G401 (cell line): ENCODE measurements at places on chromosomes 2 and 18.

DNA sequence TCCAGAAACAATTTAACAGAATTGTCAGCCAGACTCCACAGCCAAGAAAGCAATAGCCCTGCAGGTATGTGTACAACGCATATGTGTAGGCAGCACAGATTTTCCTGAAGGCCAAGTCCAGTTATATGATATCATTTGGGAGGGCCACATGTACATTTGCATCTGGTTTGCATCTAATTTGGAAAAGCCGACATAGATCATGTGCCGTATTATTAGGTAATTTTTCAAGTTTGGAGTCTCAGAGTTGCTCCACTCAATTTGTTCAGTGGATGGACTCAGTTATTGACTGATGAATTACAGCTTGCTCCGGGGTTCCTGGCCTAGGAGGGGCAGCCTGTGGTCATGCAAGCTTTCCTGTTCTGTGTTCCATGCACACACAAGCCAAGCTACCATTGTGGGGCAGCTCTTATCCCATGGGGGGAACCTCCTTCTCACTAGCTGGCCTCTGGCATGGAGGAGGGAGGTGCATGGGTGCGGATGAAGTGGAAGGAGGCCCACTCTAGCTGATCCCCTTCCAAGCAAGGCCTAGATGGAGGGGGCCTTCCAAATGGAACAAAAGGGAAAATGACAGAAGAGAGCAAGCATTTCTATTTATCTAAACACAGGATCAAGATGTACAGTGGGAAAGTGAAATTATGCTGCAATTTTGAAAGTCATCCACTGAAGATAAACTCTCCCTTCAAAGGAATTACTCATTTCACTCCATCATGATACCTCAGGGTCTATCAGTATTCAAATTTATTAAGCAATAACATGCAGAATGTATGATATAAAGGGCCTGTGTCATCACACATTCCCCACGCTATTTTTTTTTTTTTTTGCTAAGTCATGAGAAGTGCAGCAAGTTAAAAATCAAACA lies 202.6 kb upstream of the SMAD2 start:
- DNase-seq, result no peak

DNA sequence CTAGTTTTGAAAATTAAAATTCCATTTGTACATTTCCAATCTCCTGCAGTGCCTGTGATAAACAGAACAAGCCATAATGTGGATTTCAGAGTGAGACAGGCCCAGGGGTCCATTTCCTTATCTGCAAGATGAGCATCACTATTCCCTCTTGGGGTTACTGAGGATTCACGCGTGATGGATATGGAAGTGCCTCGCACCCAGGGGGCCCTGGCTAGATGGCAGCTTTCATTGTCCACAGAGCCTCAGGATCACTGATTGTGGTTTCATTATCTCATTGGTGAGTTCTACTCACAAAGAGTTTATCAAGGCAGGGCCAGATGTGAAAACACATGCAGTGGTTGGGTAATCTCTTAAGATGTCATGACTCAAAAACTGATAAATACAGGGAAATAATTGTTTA lies 11.6 kb downstream of the CNGA3 start:
- DNase-seq, result no peak

DNA sequence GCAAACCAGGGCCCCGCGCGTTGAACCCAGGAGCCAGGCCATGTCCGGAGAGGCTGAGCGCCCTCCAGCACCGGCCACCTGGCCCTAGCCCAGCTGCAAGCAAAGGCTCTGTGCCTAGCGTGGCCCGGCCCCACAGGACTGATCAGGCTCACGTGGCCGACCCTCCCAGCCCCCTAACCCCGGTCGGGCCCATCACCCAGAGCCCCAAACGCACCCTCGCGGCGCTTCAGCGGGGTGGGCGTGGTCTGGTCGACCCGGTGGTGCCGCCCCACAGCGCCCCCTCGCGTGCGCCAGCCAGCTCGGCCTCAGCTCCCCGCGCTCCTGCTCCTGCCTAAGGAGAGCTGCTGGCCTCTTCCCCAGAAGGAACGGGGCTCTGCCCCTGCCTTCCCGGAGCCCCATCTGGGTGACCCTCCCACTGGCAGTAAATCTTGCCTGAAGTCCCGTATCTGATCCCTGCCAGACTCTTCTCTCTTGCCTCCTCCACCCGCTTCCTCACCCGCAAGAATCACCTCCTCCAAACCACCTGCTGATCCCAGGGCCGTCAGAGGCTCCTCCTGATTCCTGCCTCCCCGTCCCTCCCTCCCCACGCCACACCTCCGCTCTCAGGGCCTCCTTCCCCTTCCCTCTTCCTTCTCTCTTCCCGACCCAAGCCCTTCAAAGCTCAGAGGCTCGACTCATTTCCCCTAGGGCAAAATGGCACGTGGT lies 12.3 kb upstream of the TEX51 start:
- DNase-seq, result peak; percentile 9

- DNase-seq, result no peak
These were observed 950.6 kb upstream of the LRATD1 start for GRCh38 chr2:13681936-13682335.

GRCh38 chr2:105168543-105168942 lies 73.0 kb upstream of the GPR45 start:
- DNase-seq, result no peak

DNA sequence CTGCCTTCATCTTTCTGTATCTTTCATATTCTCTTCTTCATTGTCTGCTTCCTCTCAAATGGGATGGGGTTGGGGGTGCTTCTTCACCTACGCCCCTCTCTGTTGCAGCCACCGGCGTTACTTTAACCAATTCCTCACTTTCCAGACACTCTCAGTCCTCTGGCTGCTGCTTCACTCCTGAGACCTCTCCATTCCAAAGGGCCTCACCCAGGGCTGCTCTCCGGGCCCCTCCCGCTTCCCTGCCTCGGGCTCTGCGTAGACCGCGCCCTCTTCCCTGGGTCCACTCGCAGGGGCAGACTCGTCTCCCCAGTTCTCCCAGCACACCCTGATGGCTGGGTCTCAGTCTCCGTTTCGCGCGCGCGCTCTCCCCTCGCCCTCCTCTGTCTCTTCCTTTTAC lies 926 bp downstream of the SERPINB8 start:
- DNase-seq, result no peak

DNA sequence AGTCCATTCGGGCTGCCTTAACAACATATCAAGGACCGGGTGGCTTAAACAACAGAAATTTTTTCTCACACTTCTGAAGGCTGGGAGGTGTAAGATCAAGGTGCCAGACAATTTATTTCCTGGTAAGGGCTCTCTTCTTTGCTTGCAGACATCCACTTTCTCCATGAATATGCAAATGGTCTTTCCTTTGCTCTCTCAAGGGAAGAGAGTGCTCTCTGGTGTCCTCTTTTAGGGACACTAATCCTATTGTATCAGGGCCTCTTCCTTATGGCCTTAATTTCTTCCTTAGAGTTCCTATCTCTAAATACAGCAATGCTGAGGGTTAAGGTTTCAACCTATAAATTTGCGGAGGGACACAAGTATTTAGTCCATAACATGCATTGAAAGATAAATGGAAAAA lies 770.8 kb downstream of the DSC3 start:
- peak; percentile 16 for DNase-seq

DNA sequence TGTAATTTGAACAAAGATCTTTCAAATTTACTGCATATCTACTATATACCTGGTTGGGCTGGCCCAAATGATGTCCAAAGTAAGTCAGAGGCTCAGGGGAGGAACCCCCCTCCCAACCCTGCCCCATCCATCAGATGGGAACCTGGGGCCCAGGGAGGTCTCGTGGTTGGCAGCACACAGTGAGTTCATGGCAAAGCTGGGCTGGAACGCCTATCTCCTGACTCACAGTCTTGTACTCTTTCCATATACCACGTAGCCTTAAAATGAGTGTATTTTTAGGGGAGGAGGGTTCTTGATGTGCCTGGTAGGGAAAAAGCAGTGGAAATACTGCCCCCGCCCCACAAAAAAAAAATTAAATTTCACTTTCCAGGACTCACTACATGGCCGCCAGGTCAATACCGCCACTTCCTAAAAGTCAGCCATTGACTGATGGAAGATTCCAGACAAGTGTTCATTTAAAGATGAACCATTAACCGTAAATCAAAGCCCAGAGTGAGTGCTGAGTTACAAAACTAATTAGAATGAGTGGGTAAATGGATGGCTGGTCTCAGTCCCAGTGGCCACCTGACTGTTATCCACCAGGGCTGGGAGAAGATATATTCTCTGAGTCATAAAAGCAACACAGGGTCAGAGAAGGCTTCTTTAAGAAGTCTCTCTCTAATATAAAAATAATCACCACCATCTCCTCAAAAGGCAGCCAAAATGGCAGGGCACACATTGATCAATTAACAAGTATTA lies 80.5 kb downstream of the ZBTB7C start:
- DNase-seq, result no peak

- no peak for DNase-seq
These were observed 567.0 kb upstream of the SOX11 start for GRCh38 chr2:5125017-5125730.

DNA sequence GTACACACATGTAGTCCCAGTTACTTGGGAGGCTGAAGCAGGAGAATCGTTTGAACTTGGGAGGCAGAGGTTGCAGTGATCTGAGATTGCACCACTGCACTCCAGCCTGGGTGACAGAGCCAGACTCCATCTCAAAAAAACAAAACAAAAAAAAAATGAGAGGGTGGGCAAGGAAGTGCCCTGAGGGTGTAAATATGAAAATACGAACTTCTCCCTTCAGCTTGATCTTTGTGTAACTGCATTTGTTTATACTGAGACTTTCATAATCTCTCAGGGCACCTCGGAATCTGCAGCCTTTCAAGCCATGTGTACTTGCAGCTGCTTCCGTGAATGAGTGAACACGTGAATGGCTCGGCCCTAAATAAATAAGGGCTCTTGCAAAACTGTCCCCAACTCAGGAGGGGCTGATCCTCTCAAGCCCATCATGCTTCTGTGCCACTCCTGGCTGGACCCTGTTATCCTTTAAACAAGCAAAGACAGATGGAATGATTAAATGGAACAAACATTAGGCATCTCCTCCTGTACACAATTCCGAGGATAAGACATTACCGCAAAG lies 96.8 kb downstream of the BOD1L2 start:
- DNase-seq, result no peak
